Tibial nerve (tissue), 4 donors: ENCODE measurements at places on chromosomes 13 and 19. TPM values are rescaled to one million over a fixed set of nuclear protein-coding genes. Genes with fewer than 3 reads are reported as not detected.

DNA sequence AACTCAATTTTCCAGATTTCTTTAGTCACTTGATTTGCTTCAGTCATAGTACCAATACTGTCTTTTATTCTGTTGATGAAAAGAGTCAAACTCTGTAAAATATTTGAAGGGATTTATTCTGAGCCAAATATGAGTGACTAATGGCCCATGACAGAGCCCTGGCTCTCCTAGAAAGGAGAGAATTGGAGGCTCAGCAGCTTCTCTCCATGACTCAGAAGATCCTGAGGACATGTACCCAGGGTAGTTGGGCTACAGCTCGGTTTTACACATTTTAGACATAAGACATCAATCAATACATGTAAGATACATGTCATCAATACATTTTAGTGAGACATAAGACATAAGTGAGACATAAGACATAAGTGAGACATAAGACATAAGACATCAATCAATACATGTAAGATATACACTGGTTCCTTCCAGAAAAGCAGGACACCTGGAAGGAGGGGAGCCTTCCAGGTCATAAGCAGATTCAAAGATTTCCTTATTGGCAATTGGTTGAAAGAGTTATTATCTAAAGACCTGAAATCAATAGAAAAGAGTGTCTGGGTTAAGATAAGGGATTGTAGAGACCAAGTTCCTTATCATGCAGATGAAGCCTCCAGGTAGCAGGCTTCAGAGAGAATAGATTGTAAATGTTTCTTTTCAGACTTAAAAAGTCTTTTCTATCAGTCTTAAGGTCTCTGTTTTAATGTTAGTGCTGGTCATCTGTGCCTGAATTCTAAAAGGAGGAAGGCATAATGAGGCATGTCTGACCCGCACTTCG, 179.8 kb upstream of the RFC3 start:
- H3K27me3 ChIP-seq = no peaks in the 10 kb centered on the region
- H3K27ac ChIP-seq = peak overlapping the region; percentile 23
- DNase-seq = no peak
- peaks cover 36% of the 10 kb centered on the region for H3K4me1 ChIP-seq

ZNF677 gene
- total RNA-seq = 19.7 TPM

- peak overlapping the region; percentile 80 for H3K27ac ChIP-seq
- peak overlapping the region; percentile 70 for H3K4me3 ChIP-seq
- H3K27me3 ChIP-seq = peaks cover 10% of the 10 kb centered on the region
- H3K4me1 ChIP-seq = peaks cover 31% of the 10 kb centered on the region
- no peak for DNase-seq
These were observed 589 bp downstream of the R3HDM4 start for GRCh38 chr19:912181-913079.

DNA sequence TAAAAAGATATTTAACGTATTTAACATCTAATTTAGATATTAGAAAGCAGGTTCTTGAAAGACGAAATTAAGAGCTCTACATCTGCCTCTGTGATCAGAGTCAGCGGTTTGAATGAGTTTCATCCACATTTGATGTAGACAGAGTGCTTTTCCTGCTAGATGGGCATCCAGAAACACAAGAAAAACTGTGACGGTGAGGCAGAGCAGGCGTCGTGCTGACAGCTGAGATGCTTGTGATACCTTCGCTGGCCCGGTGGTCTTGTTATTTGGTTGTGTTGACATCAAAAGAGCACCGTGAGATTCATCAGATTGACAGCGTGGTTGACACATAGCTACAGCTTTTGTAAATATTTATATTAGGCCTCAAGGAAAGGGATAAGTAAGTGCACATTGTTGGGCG, 399.1 kb downstream of the GPC5 start:
- H3K36me3 ChIP-seq = no peaks in the 10 kb centered on the region
- H3K4me1 ChIP-seq = no peaks in the 10 kb centered on the region
- H3K27ac ChIP-seq = no peak overlapping the region

STOML3 gene
- total RNA-seq = not detected

GRCh38 chr13:20716951-20717350, 13.5 kb downstream of the IL17D start:
- no peaks in the 10 kb centered on the region for H3K4me1 ChIP-seq
- no peak overlapping the region for H3K27ac ChIP-seq
- H3K36me3 ChIP-seq = no peaks in the 10 kb centered on the region
- no peaks in the 10 kb centered on the region for H3K27me3 ChIP-seq

GRCh38 chr19:8585894-8586750, 8.9 kb upstream of the MYO1F start:
- no peak overlapping the region for H3K4me3 ChIP-seq
- no peaks in the 10 kb centered on the region for H3K4me1 ChIP-seq
- peaks cover 50% of the 10 kb centered on the region for H3K36me3 ChIP-seq
- no peak for DNase-seq
- H3K27me3 ChIP-seq = no peaks in the 10 kb centered on the region
- no peak overlapping the region for H3K27ac ChIP-seq

- no peaks in the 10 kb centered on the region for H3K36me3 ChIP-seq
- peaks cover 26% of the 10 kb centered on the region for H3K4me1 ChIP-seq
- H3K27me3 ChIP-seq = no peaks in the 10 kb centered on the region
- DNase-seq = no peak
- H3K4me3 ChIP-seq = no peak overlapping the region
These were observed 445.3 kb downstream of the FOXO1 start for GRCh38 chr13:40221131-40221459.

DNA sequence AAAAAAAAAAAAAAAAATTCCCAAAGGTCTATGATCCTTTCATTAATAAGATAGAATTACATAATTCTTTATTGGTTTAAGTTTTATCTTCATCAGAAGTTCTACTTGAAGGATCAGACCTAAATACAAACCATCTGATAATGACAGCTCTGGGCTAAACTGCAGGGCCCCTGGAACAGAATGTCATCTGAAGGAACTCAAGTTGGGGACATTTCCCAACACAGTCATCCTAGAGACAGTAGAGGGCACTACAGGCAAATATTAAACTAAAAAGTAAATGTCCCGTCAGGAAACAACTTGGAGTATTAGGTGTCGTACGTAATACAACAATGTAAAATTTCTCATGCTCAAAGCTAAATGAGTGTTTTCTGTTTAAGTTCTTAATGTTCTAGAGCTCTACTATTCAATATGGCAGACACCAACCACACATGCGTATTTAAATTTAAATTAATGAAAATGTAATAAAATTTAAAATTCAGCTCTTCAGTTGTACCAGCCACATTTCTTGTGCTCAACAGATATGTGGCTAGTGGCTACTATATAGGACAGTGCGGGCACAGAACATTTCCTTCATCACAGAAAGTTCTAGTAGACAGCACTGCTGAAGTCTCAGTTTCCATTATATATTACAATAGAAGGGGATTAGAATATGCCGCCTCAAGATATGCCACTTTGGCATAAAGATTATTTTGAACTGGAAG, 21.8 kb upstream of the NAXD start:
- H3K27ac ChIP-seq = no peak overlapping the region
- no peaks in the 10 kb centered on the region for H3K4me1 ChIP-seq
- no peak for DNase-seq
- no peak overlapping the region for H3K4me3 ChIP-seq
- H3K27me3 ChIP-seq = no peaks in the 10 kb centered on the region
- no peaks in the 10 kb centered on the region for H3K36me3 ChIP-seq

DNA sequence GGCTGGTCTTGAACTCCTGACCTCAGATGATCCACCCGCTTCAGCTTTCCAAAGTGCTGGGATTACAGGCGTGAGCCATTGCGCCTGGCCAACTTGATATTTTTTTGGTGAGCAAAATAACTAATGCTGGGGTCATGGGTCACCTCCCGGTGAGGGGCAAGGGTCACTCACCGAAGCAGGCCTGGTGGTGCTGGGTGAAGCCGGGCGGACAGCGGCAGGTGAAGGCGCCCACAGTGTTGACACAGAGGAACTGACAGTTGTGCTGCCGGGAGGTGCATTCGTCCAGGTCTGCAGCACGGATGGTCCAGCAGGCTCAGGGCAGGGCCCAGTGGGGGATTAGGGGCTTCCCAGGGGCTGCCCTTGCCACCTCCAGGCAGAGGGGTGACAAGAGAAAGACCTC, 28.3 kb downstream of the CCL25 start:
- H3K4me3 ChIP-seq = no peak overlapping the region
- no peaks in the 10 kb centered on the region for H3K27me3 ChIP-seq
- no peak overlapping the region for H3K27ac ChIP-seq
- H3K36me3 ChIP-seq = no peaks in the 10 kb centered on the region
- no peak for DNase-seq

GRCh38 chr19:7933411-7933810, 7.5 kb upstream of the CTXN1 start:
- H3K27me3 ChIP-seq = no peaks in the 10 kb centered on the region
- no peak for DNase-seq
- H3K4me1 ChIP-seq = peaks cover 8% of the 10 kb centered on the region
- peaks cover 4% of the 10 kb centered on the region for H3K36me3 ChIP-seq

- H3K4me1 ChIP-seq = peaks cover 26% of the 10 kb centered on the region
- H3K27ac ChIP-seq = no peak overlapping the region
- H3K4me3 ChIP-seq = no peak overlapping the region
- H3K27me3 ChIP-seq = no peaks in the 10 kb centered on the region
- no peak for DNase-seq
These were observed 7.3 kb downstream of the PPP6R1 start for GRCh38 chr19:55251341-55252081.

NTN5 gene
- 6.9 TPM for total RNA-seq

- H3K36me3 ChIP-seq = no peaks in the 10 kb centered on the region
- H3K4me3 ChIP-seq = no peak overlapping the region
- DNase-seq = no peak
These were observed 476.8 kb downstream of the COG6 start for GRCh38 chr13:40132249-40132648.

- peaks cover 6% of the 10 kb centered on the region for H3K36me3 ChIP-seq
- DNase-seq = no peak
- no peak overlapping the region for H3K4me3 ChIP-seq
- no peak overlapping the region for H3K27ac ChIP-seq
These were observed 4.0 kb upstream of the ZNF701 start for GRCh38 chr19:52566121-52566520.

DNA sequence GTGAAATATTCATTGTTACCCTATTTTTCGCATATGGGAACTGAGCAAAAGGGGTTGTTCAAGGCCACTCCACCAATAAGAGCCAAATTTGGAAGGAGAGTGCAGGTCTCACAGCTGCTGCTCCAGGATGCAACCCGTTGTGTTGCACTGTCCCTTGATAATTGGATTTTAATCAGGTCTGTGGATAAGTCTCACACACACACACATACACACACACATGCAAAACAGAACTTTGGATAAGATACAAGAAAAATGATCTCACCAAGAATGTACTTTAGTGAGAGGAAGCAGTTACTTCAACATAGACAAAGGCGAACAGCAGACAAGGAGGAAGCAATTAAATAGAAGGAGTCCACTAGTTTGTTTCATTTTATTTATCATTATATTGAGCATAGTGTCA, 127.3 kb upstream of the EDNRB start:
- H3K27ac ChIP-seq = no peak overlapping the region
- no peaks in the 10 kb centered on the region for H3K36me3 ChIP-seq
- H3K4me3 ChIP-seq = no peak overlapping the region
- no peak for DNase-seq
- no peaks in the 10 kb centered on the region for H3K4me1 ChIP-seq

- DNase-seq = peak; percentile 9
- no peaks in the 10 kb centered on the region for H3K27me3 ChIP-seq
- H3K4me1 ChIP-seq = no peaks in the 10 kb centered on the region
- no peak overlapping the region for H3K27ac ChIP-seq
These were observed 64.3 kb downstream of the SPRY2 start for GRCh38 chr13:80276371-80277289.

ZNF491 gene
- total RNA-seq = 3.0 TPM

HIF3A gene
- total RNA-seq = 235 TPM

DNA sequence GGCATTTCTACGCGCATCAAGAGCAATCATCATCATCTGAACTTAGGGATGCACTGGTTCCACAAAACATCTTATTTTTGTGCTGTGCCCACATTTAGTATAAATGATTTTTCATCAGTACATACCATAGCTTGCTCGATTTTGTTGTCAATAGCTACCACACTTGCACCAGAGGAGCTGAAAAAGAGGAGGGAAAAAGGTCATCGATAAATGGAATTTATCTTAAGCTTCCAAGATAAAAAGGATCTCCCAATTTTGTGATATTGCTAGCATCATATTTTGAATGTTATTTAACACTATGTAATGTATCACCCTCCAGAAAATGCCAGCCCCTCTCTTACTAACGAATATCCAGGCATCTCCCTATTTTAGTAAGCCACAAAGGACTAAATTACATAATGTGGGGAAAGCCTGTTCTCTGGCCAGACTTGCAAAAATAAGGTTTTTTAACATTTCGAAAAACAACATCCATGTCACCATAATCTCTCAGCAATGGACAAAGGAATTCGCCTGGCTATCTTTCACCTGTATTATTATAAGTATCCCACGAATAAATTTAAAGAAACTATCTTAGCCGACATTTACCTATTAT, 62.4 kb downstream of the SERP2 start:
- no peak for DNase-seq
- H3K36me3 ChIP-seq = peaks cover 20% of the 10 kb centered on the region
- H3K27me3 ChIP-seq = no peaks in the 10 kb centered on the region
- H3K4me1 ChIP-seq = no peaks in the 10 kb centered on the region

DNA sequence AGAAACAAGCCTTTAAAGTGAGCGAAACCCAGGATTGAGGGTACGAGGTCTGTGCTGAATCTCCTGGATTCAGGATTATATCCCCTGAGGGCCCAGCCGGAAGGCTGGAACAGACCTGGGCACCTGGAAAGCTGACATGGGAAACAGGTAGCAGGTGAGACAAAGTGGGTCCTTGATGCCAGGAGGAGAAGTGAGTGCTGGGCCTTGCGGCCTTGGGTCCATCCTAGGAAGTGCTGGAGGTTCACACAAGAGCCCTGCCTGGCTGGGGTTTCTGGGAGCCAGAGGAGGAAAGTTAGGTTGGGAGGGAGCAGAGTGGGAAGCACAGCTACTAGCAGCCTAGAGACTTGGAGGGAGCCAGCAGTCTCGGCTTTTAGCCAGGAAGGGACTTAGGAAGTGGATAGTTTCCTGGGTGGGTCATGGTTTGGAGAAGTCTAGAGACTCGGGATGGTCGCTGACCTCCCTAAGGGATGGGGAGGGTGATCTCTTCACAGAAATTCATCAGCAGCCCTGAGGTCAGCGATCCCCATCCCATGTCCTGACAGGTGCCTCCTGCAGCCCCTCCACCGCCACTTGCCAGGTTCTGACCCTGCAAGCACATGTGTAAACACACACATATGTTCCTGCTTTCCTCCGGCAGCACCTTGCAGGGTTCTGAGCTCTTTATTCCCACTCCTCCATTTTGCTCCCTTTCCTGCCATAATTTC, 29.4 kb upstream of the ZNF492 start:
- H3K4me1 ChIP-seq = no peaks in the 10 kb centered on the region
- no peak for DNase-seq
- no peak overlapping the region for H3K4me3 ChIP-seq
- no peaks in the 10 kb centered on the region for H3K36me3 ChIP-seq
- no peaks in the 10 kb centered on the region for H3K27me3 ChIP-seq
- H3K27ac ChIP-seq = no peak overlapping the region

DNA sequence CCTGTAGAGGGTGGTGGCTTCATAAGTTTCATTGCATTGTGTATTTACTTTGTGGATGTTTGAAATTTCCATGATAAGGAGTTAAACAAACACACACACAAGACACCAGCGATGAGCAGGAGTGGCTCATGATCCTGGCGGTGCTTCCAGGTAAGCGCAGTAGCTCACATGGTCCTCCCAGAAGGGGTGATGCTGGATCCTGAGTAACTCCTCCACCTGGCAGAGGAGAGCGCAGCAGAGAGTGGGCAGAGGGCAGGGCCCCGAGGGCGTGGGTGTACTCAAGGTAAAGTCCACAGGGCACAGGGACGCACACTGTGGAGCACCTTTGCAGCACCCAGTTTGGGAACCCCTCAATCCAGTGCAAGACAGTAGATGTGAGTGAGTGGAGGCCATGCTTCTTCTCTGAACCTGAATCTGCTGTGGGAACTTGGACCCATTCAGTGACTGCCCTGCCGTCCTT, 54.0 kb downstream of the RFX2 start:
- H3K27ac ChIP-seq = peak overlapping the region; percentile 75
- no peaks in the 10 kb centered on the region for H3K36me3 ChIP-seq
- H3K4me3 ChIP-seq = no peak overlapping the region
- peaks cover 51% of the 10 kb centered on the region for H3K4me1 ChIP-seq

PSG6 gene
- total RNA-seq = not detected

MIR17HG gene
- 5.7 TPM for total RNA-seq
